Pancreas (tissue), 10 donors: ENCODE measurements at places on chromosomes 3 and 15. TPM values are rescaled to one million over a fixed set of nuclear protein-coding genes. Genes with fewer than 3 reads are reported as not detected.

DNA sequence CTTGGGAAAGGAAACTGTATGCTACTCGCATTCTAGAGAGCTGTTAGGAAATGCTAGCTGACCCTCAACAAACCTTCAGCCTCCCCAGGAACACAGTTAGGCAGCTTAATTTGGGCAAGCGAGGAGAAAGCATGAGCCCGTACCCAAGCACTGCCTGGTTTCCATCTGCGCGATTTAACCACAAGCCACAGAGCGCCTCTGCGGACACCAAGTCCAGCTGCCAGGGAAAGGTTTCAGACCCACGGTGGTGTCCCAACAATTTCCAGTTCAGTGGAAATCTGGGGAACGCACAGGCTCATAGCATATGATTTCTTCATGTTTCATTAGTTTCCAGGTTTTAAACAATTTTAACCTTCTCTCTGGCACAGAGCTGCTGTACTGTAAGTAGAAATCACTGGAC lies 617.6 kb downstream of the FHIT start:
- DNase-seq = no peak

The ZBBX gene
- not detected for total RNA-seq

GRCh38 chr3:136817448-136817847 lies 1.5 kb upstream of the SLC35G2 start:
- DNase-seq = no peak

The CISH gene
- 6.2 TPM for total RNA-seq
